ENCODE measurements at places on chromosomes 7 and 10.
A peak's percentile ranks its signal among the peaks of the same experiment; 100 is the strongest.

DNA sequence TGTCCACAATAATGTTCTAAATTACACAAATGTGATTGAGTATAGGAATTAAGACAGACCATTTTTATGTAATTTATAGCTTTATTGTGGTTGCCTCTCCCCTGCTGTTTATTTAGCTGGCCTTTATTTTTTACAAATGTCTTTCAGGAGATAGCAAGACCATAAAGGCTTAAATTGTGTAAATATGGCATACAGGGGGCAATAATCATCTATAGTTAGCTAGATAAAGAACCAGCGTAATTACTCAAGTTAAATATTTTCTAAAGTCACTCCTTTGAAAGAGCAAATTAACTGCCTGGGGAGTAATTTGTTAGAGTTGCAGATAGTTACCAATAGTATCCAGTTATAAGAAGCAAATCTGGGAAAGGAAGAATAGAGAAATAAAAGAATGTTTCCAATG is at the start of gene MALRD1:
TSS of gene MALRD1 (plus strand) at position 313 of the 400 bp plus-strand sequence. CDS start 138 bp downstream, outside the sequence.
- no peak for DNase-seq

GRCh38 chr7:131226514-131226865 is 101.2 kb upstream of the MKLN1 start:
- no peak for DNase-seq

DNA sequence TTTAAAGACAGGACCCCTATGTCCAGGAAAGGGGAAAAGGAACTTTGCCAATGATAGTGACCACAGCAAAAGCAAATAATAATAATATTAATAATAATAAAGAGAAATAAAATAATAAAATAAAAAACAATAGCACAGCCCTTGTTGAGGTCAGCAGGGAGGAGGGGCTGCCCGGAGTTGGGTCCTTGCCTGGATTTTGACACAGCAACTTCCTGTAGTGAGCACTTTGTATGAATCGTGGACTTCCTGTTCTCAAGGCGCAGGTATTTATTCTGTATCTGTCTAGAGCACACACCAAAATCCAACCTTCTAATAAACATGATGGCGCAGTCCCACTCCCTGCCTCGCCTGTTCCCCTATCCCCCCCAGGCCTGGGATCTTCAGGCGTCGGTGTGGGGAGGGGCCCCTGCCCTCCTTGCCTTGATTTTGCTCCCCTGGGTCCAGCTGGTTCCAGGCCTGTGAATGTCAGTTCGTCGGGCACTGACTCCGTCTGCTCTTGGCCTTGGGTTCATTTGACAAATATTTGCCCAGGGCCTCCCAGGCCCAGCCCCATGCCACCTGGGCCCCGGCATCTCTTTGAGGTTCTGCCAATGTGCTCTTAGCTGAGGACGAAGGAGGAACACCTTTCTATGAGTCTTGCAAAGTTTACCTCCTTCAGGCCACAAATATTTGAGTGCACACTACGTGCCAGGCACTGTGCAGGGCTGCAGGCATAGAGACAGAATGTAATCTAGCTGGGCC is 13.9 kb downstream of the TRIM8 start:
- DNase-seq: peak; percentile 46

DNA sequence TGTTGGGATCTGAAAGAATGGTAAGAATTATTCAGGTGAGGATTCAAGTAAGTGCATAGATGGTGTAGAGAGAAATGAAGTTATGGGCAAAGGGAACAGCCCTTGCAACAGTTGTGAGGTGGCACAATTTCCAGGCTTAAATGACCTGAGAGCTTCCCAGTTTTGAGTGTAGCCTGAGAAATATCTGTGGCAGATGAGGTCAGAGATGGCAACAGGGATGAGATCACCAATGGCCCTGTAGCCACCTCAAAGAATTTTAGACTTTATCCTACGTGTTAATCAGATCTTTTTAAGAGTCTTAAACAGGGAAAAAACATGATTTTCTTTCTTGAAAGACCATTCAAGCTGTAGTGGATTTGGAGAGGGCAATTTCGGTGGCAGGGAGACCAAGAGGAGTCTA is 1.9 kb upstream of the NRF1 start:
- DNase-seq: no peak

DNA sequence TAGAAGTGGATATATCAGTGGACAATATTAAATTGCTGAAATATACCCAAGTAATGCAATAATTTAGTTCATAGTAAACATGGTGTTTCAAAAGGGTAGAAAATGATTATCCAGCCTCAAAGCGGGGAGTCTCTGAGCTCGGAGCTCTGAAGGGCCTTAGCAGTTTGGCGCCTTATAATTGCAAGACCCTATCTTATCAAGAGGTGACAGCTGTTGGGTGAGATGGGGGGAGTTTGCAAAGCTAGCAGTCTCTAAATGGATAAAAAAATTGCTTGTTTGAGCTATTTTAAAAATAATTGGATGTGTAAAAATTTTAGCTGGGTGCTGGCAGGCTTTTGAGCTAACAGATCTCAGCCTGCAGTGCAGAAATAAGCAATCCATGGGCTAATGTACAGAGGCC is 219.2 kb downstream of the CCSER2 start:
- no peak for DNase-seq

GRCh38 chr7:132656846-132657776 is 80.8 kb upstream of the PLXNA4 start:
- DNase-seq: no peak

DNA sequence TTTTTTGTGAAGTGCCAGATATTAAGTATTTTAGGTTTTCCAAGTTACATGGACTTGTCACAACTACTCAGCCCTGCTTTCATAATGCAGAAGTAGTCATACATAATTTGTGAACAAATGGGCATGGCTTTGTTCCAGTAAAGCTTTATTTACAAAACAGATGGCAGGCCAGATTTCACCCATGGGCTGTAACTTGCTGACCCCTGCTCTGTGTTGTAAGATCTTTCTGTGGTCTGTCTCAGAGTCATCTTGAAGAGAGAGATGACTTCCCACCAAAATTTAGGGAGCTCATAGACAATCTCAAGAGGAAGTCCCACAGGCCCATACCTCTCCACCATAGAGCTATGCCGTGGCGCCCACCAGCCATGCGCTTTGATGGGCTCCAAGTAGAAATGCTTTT is 616.1 kb downstream of the LRMDA start:
- DNase-seq: no peak

GRCh38 chr10:86261470-86261869 is 105.1 kb downstream of the GRID1 start:
- DNase-seq: no peak

GRCh38 chr10:33271969-33272583 is 62.4 kb downstream of the NRP1 start:
- no peak for DNase-seq

GRCh38 chr7:116780966-116781365 is 81.4 kb upstream of the CAPZA2 start:
- DNase-seq: no peak

DNA sequence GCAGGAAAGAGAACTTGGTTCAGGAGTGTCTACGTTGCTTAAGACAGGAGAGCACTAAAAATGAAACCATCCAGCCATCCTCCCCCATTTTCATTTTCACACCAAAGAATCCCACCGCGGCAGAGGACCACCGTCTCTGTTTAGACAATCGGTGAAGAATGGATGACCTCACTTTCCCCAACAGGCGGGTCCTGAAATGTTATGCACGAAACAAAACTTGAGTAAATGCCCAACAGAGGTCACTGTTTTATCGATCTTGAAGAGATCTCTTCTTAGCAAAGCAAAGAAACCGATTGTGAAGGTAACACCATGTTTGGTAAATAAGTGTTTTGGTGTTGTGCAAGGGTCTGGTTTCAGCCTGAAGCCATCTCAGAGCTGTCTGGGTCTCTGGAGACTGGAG is 1.4 kb upstream of the IL6 start:
- DNase-seq: no peak

DNA sequence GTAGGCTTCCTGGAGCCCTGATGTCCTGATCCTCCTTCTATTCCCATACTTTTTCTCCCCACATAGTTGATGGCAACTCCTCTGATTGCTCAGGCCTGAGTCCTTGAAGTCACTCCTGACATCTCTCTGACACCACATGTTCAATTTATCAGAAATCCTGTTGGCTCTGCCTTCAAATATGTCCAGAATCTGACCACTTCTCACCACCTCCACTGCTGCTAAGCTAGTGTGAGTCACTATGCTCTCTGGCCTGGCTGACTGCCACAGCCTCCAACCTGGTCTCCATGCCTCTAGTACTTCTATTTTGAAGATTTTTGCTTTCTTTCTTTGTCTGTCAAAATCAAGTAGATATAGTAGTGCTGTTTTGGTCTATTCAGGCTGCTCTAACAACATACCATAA is 53.0 kb downstream of the TMEM229A start:
- DNase-seq: no peak

DNA sequence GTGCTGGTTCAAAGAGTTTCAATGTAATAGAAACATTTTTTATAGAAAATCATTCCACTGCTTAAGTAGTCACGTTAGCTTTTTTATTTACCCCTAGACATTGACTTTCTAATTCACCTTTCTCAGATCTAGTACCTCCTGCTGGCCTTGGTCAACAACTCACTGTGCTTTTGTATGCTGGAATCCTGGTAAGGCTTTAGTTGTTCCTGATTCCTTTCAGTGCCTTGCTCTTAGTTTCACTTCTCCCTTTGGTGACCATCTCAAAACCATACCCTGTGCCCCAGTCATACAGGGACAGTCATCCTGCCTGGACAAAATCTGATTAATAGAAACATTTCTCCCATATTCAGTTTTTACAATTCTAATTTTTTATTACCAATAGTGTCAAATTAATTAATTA is 130.2 kb downstream of the GPR37 start:
- no peak for DNase-seq

GRCh38 chr10:3832022-3832786 is 47.2 kb upstream of the KLF6 start:
- no peak for DNase-seq

DNA sequence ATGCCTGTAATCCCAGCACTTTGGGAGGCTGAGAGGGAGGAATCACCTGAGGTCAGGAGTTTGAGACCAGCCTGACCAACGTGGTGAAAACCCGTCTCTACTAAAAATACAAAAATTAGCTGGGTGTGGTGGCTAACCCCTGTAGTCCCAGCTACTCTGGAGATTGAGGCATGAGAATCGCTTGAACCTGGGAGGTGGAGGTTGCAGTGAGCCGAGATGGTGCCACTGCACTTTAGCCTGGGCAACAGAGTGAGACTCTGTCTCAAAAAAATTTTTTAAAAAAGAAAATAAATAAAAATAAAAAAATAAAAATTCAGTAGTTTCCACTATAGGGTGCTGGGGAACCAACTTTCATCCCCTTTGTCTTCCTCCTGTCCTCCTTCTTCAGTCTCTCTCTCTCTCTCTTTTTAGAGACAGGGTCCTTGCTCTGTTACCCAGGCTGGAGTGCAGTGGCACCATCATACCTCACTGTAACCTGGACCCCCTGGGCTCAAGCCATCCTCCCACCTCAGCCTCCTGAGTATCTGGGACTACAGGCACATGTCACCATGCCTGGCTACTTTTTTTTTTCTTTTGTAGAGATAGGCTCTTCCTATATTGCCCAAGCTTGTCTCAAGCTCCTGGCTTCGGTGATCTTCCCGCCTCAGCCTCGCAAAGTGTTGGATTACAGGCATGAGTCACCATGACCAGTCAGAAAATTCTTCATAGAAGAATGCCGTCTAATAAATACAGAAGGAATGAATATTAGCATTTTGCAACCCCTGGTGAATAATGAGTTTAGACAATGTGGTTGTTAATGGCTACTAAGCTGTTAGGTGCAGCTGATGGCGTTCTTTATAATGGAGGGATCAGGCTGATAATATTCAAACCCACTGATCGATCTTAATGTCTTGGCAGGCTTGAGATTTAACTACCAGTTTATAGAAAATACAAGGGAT is 20.6 kb downstream of the RBM20 start:
- DNase-seq: no peak

DNA sequence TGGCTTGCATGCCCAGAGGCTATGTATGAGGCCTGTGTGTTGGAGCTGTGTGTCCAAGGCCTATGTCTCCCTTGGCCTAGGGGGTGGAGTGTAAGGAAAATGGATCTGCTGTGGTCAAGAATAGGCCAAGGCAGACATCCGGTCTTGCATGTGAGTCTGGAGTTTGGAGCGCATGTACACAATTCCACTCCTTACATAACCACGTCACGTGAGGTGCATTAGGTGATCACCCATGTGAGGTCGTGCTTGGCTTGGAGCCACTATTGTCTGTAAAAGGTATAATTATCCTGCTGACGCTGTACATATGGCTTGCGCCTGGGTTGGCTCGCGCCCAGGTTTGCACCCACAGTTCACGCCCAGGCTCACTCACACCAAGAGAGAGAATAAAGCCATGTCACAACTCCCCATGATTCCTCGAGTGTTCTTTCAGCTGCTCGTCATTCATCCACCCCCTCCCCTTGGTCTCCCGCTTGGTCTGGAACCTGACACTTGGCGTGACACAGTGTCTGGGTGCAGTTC is 105.5 kb downstream of the BICC1 start:
- DNase-seq: no peak

- DNase-seq: peak; percentile 66
These were observed 77.4 kb downstream of the PON1 start for GRCh38 chr7:95246831-95247370.

DNA sequence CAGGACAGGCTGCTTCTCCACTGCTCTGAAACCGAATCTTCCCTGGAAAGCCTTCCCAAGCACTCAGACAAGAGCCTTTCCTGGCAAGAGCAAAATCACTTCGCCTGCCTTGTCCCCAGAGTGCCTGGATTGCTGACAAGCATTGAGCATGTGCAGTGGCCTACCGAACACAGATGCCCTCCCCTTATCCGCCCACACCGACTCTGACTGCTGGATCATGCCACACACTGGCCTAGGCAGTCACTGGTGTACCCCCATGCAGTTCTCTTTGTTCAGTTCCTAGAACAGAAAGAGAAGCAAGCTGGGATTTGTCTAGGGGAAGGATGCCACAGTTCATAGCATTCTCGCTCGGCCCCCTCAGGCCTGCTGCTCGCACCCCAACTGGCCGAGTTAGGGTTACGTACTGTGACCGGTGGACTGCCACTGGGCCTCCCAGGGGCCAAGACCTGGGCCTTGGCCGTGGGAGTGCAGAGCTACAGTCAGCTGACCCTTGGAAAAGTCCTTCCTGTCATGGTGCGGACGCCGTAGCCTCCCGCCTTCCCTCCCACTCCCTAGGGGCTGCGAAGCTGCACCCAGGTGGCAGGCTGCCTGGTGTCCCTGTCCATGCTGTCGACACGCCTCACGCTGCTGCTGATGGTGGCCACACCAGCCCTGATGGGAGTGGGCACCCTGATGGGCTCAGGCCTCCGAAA is 6.9 kb downstream of the ABCB8 start:
- no peak for DNase-seq

DNA sequence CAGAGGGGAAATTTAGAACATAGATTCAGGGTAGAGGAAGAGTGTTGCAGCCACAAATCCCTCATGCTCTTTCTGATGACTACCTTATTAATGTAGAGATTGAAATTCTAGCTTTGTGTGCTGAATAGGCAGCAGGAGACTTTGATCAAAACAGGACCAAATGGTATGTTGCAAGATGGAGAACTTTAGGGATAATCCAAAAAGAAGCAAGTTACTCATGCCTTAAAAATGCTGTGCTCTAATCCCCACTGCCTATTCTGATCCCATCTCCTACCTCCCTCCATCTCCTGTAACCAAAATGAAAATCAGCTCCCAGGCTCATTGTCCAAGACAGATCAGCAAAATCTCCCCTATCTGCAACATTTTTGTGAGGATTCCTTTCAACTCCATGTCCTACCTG is 31.3 kb downstream of the CH25H start:
- DNase-seq: no peak

- no peak for DNase-seq
These were observed 77.5 kb downstream of the GPR26 start for GRCh38 chr10:123743441-123744223.

- no peak for DNase-seq
These were observed 145.2 kb downstream of the ARID5B start for GRCh38 chr10:62046522-62047227.

- no peak for DNase-seq
These were observed 49.8 kb downstream of the CARD11 start for GRCh38 chr7:2993868-2994267.

- no peak for DNase-seq
These were observed 51.1 kb downstream of the DPYSL4 start for GRCh38 chr10:132237871-132238270.

Measured in NCI-H2029 (cell line).